ENCODE measurements at places on chromosomes 11 and 22. TPM values are rescaled to one million over a fixed set of nuclear protein-coding genes. Genes with fewer than 3 reads are reported as not detected.

ACCS gene
- total RNA-seq, result 3.7 TPM

ACTN3 gene
- 0.14 TPM for total RNA-seq

MYO7A gene
- not detected for total RNA-seq

UBE2L6 gene
- 4.9 TPM for total RNA-seq

MS4A4E gene
- total RNA-seq, result not detected

PKP3 gene
- 520 TPM for total RNA-seq

SCARF2 gene
- 3.0 TPM for total RNA-seq

RFPL2 gene
- total RNA-seq, result not detected

RFPL1 gene
- not detected for total RNA-seq

LRRC4C gene
- not detected for total RNA-seq

LAMTOR1 gene
- total RNA-seq, result 139 TPM

MYBPC3 gene
- not detected for total RNA-seq

FGF3 gene
- not detected for total RNA-seq

OR8G1 gene
- not detected for total RNA-seq

JHY gene
- total RNA-seq, result 1.3 TPM

ADSL gene
- 115 TPM for total RNA-seq

GPR152 gene
- not detected for total RNA-seq

TRIM49B gene
- total RNA-seq, result not detected

SOX10 gene
- total RNA-seq, result not detected

ROBO4 gene
- total RNA-seq, result not detected

OR8D4 gene
- not detected for total RNA-seq

EIF3L gene
- total RNA-seq, result 281 TPM

SERHL2 gene
- 5.8 TPM for total RNA-seq

C11orf91 gene
- total RNA-seq, result not detected

CHRNA10 gene
- total RNA-seq, result not detected

CSNK2A3 gene
- total RNA-seq, result 0.33 TPM

SAA4 gene
- total RNA-seq, result 0.42 TPM

NAT10 gene
- total RNA-seq, result 43.1 TPM

BTG4 gene
- not detected for total RNA-seq

DMC1 gene
- total RNA-seq, result 1.6 TPM

NLRP6 gene
- not detected for total RNA-seq

MS4A7 gene
- total RNA-seq, result not detected

PARVG gene
- not detected for total RNA-seq

TSG101 gene
- total RNA-seq, result 73.8 TPM

ADM2 gene
- 1.4 TPM for total RNA-seq

OR8G5 gene
- total RNA-seq, result not detected

OR10A2 gene
- total RNA-seq, result not detected

C11orf16 gene
- total RNA-seq, result not detected

TUBA8 gene
- not detected for total RNA-seq

MTNR1B gene
- total RNA-seq, result not detected

MUC5AC gene
- not detected for total RNA-seq

TEX54 gene
- total RNA-seq, result not detected

All from airway epithelial cell (primary cell).